ENCODE measurements at places on chromosomes 5 and 9.

DNA sequence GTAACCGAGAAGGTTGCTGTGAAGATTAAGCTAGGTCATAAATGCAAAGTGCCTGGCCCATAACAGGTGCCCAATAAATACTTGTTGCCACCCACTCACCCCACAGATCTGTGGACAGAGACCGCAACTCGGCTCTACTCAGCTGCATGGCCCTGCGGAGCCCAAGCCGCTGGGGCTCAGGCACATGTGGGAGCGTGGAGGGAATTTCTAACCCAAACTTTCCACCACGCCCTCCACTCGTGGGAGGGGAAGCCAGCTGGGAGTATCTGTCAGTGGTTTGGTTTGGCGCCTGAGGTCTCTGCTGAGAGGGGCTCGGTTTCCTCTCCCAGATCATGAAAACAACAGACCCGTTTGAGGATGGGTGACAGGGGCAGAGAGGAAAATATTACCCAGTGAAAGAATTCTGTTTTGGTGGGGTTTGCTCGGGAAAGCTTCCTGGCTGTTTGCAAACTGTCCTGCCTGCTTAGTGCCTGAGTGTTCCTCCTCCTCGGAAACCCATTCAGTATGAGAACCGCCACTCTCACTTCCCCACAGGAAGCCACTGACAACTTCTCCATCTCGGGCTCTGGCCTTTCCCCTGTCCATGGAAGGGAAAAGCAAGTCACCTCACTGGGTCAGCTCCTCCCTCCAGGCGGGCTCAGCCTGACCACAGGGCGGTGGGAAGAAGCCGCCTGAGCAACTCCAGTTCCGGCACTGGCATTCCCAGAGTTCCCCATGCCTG, 60.1 kb downstream of the RGS3 start:
- peak; percentile 80 for DNase-seq

GRCh38 chr9:124332361-124333202, 74.8 kb downstream of the NEK6 start:
- no peak for DNase-seq

DNA sequence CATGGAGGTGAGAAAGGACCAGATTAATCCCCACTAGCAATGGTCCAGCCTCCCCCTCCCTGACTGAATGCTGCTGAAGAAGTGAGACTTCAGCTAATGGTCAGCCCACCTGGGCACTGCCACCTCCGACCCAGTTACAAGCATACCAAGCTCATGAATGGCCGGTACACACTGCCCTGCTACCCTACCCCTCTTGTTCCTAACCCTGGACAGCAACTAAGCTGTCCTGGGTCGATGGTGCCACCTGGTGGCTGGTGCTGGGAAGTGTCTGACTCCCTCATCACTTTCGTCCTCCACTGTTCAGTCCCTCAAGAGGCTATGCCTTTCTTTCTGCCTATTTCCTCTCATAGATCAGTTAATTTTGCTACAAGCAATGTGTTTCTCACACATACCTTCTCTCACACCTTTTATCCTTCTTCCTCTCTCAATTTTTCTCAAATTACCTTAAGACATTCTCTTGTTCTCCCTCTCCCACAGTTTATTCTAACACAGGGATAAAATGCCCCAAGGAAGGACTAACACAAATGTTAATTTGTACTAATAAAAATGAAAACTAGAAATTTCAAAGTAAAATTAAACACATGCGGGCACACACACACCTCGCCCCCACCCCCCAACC, 42.4 kb downstream of the PAX5 start:
- DNase-seq = peak; percentile 30

GRCh38 chr9:94586316-94586715, 7.3 kb downstream of the FBP2 start:
- no peak for DNase-seq

- DNase-seq = no peak
These were observed 205.6 kb downstream of the GADD45G start for GRCh38 chr9:89810431-89810830.

- DNase-seq = no peak
These were observed 96.9 kb upstream of the FSTL4 start for GRCh38 chr5:133709209-133709725.

GRCh38 chr5:55171471-55171870, 1.5 kb downstream of the CDC20B start:
- no peak for DNase-seq

DNA sequence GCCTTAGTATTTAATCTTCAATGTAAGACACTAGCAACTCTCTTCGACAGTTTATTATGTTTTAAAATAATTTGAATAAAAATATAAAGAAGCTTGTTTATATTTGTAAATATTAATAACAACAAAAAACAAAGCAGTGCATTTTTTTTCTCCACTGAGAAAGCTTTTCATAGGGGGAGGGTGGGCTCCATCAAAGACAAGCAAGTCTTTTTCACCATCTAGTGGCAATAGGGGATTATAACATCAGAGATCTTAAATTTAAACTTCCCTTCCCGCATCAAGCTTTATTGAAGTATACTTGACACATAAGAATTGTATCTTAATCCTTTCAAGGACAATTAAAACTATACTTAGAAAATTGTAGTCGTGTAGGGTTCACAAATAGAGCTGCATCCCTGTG, 9.3 kb upstream of the OR13F1 start:
- no peak for DNase-seq

DNA sequence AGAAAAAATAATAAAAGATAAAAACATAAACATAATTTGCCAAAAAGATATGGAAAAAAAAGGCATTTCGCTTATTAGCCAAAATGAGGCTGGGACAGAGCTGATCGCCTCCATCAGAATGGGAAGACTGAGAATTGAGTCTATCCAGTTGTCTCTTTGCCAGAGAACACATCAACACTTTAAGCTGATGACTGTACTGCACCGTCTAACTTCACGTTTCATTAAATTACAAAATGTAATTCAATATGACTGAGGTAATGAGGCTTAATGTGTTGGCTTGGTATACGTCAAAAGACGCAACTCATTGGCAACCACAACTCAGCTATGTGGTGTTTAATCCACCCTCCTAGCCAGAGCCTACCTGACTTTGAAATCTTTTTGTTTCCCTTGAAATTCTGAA, 462.7 kb upstream of the CD180 start:
- no peak for DNase-seq

DNA sequence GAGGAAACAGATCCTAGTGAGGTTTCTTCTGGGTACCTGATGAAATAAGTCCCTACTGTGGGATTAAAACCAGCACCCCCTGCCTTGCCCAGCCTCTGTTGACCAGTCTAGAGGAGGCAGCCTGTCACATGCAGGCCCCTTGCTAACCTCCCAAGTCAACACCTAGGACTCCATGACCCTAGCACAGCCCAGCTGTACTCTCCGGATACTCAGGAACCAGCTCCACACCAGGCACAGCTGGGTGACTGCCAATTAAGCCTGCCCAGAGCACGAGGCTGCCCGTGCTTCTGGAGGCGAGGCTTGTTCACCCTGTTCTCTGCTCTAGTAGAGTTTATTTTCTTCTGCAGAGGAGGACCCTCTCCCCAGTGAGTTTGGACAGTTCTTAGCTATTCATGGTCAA, 92.5 kb downstream of the SNX24 start:
- DNase-seq = no peak

- no peak for DNase-seq
These were observed 92.7 kb downstream of the FBXL7 start for GRCh38 chr5:15592728-15593127.

- DNase-seq = peak; percentile 36
These were observed 32.6 kb upstream of the TMOD1 start for GRCh38 chr9:97468658-97469448.

DNA sequence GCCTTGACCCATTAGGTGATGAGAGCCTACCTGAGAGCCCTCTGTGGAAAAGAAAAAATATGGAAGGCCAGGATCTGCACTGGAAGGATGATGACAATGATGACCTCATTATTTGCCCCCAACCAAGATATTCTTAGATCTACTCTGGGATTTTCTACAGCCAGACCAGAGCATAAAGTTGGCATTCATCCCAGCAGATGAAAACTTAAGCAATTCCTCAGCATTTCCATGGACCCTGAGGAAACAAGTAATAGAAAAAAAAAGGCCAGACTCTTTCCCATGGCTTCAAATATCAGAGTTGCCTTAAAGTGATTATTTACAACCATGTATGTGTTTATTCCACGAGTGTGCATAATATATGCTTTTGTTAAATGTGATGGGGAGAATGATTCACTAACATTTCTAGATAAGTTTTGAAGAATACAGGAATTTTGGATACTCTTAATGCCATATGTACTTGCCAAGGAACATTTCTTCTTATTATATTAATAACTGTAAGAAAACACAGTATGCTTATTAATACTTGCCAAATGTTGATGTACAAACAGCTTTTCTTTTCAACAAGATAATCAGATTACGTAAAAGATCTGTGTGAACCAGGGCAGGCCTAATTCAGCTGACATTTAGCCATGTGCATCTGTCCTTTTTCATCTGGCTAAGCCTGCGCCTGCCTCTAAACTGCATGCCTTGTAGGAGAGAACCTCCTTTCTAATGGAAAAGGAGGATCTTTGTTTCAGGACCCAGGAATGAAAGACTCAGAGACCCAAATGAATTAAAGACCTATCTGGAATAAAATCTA, 94.8 kb downstream of the ARRDC3 start:
- no peak for DNase-seq

- no peak for DNase-seq
These were observed 26.6 kb upstream of the OR2K2 start for GRCh38 chr9:111356481-111357244.

DNA sequence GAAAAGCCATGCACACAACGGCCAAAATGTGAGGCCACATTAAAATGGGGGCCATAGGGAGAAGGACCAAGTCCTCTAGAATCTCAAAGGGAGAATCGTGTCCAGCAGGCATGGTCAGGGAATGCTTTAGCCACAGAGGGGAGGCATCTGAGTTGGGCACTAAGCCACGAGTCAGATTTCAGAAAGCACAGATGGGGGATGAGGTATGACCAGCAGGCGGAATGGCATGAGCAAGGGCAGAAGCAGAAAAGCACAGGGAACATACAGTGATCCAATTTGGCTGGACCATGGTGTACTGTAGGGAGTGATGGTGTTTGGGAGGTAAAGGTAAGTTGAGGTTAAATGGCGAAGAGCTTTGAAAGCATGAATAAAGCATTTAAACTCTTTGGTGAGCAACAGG, 214.6 kb downstream of the TLE1 start:
- DNase-seq = no peak

GRCh38 chr9:130319300-130319699, 53.7 kb downstream of the HMCN2 start:
- no peak for DNase-seq

DNA sequence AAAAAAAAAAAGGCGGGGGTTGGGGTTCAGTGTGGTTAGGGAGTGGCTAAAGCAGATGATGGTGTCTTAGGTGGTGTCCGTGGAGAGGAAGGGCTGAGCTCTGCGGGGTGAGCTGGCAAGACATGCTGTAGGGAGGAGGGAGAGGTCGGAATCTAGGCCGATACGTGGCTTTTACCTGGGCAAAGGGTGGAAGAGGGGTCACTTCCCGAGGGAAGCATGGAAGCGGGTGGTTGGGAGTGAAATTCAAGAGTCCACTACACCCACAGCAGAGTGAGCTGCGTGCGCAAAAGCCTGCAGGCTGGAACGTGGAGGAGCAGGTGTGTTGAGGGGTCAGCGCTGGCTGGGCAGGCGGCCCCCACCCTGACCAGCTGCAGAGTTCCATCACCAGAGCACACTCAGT, 17.8 kb downstream of the TBC1D9B start:
- no peak for DNase-seq

- DNase-seq = peak; percentile 74
These were observed 542 bp upstream of the TRIM52 start for GRCh38 chr5:181261320-181262049.

DNA sequence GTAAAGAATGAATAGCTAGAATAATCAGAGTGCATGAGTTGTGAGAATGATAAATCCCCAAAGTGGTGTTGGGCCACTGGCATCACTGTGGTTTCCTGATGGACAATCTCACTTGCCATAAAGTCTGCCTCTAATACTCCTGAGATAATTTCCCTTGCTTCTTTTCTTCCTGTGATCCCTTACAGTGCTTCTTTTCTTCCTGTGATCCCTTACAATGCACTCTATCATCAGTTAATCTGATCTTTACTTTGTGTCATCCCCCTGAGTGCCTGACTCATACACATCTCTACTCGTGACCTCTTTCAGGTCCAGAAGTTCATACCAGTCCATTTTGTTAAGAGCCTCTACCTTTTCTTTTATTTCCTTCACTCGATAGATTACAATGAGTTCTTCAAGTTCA, 418.3 kb downstream of the HCN1 start:
- no peak for DNase-seq

- no peak for DNase-seq
These were observed 289.2 kb upstream of the DMRT1 start for GRCh38 chr9:551986-552929.

DNA sequence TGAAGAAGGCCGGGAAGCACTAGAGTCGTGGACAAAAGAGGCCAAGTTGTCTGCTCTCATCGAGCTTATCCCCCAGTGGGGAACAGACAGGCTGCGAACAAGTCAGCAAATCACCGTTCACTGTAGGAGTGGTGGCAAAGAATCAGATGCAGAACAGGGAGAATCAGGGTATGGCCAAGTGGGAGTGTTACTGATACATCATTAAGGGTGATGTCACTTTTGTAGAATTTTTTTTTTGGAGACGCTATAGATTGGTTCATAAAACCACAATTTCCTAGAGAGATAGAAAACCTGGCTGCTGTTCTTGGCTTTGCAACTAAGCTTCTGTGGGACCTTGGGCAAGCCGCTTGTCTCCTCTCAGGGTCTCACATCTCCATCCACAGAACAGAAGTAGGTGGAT, 21.3 kb downstream of the SPRY4 start:
- no peak for DNase-seq

- DNase-seq = no peak
These were observed 15.5 kb upstream of the FAM120AOS start for GRCh38 chr9:93468763-93469456.

DNA sequence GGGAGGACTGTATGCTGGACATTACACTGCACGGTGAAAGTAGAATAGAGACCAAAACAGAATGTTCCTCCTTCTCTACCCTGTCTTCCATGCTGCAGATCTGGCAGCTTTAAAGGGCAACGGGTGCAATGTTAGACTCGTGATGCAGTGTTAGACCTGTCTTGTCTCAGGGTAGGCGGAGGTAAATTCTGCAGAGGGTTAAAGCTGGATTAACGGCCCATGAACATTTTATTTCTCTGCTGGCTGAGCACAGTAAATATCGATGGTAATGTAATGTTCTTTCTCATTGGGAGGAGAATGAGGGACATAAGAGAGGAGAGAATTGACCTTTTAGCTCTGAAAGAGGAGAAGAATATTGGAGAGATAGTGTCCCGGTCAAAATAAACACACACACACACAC, 178.9 kb downstream of the NMUR2 start:
- DNase-seq = no peak

GRCh38 chr9:68710111-68710471, 5.1 kb downstream of the PIP5K1B start:
- DNase-seq = no peak

- DNase-seq = no peak
These were observed 2.6 kb downstream of the QSOX2 start for GRCh38 chr9:136242918-136243525.

DNA sequence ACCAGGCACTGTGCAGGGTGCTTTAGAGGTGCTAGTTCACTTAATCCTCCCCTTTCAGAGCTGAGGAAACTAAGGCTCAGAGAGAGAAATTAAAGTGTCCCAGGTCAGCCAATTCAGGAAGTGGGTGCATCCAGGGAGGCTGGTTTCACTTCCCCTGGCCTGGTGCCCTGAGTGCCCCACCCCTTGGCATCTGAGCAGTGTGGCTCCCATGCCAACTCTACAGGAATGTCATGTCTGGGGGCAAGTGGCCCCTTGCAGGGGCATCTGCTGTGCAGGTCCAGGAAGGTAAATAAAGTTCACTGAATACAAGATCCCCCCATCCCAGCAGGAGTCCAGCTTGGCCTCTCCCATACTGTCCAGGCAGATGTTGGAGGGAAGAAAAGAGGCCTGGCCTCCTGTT, 4.4 kb upstream of the N4BP3 start:
- DNase-seq = no peak

Data from stimulated activated CD4-positive, alpha-beta T cell treated with anti-CD3 and anti-CD28 coated beads, Interleukin-4, amount 100 ng/mL, for 24 hours (primary cell).